COR-L47 (cell line): ENCODE measurements at places on chromosomes 7 and 10.

GRCh38 chr7:44969049-44969700, 9.6 kb downstream of the MYO1G start:
- no peak for DNase-seq

DNA sequence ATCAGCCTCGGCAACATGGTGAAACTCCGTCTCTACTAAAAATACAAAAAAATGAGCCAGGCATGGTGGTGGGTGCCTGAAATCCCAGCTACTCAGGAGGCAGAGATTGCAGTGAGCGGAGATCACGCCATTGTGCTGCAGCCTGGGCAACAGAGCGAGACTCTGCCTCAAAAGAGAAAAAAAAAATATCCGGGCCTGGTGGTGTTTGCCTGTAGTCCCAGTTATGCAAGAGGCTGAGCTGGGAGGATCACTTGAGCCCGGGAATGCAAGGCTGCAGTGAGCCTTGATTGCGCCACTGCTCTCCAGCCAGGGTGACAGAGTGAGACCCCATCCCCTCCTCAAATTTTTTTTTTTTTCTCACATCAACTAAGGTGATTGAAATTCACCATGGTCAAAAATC, 42.8 kb downstream of the CDC123 start:
- no peak for DNase-seq

- DNase-seq: peak; percentile 17
Measured at GRCh38 chr7:140326116-140326928, 72.0 kb downstream of the SLC37A3 start.

- DNase-seq: no peak
Measured at GRCh38 chr7:129851809-129852208, 101.0 kb downstream of the UBE2H start.

GRCh38 chr7:26381476-26382353, 90.1 kb downstream of the SNX10 start:
- no peak for DNase-seq

GRCh38 chr10:89355394-89355931, 22.4 kb upstream of the IFIT1B start:
- DNase-seq: no peak

DNA sequence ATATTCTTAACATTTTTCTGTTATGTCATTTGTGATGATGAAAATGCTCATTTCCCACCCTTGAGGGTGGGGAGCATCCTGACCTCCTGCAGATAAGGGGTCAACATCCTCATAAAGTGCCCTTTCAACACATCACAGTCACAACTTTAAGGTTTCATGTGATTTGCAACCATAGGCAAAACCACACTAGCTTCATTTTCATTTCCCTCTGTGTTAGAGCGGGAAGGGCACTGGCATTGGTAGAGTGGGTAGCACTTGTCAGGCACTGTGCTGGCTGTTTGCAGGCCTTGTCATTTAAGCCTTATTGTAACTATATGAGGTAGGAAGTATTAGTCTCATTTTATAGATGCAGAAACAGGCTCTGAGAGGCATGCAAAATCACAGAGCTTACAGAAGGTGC, 39.8 kb downstream of the PSMC2 start:
- no peak for DNase-seq

DNA sequence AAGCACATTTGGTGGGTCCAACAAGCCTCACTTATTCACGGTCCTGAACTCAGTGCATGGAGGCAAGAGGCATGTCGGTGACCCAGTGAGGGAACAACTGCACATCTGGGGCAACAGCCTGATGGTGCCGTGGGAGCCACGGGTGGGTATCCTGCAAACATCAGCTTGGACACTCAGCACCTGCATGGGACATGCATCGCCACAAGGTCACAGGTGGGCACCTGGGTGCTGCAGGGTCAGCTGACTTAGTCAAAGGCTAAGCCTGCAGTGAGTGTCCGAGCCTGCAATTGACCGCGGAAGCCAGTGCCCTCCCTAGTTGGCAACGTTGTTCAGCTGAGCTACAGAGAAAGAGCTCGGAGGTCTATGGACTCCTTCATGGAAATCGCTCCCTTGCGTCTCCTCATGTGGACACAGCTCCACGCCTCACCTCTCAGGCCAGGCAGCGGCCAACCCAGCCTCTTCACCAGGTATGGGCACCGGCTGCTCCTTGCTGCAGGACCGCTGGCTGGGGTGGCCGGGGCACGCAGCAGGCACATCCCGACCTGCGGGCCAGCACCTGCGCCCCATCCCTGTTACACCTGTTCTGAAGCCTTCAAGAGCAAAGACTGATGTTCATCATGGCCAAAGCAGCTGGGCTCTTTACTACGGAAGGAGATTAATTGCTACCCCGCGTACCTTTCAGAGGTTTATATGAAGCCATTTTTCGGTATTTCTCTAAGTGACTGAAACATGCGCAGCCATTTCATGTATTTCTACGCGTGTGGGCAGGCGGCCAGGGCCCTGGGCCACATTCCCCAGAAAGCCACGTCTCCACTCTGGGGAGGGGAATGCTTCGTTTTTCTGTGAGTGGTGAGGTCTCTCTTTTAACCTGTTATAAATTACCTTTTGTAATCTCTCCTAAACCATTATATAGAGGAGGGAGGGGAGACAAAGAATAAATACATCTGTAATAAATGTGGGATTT, 380.7 kb downstream of the DNAJB6 start:
- no peak for DNase-seq

GRCh38 chr10:62919776-62920175, 103.6 kb upstream of the EGR2 start:
- no peak for DNase-seq

DNA sequence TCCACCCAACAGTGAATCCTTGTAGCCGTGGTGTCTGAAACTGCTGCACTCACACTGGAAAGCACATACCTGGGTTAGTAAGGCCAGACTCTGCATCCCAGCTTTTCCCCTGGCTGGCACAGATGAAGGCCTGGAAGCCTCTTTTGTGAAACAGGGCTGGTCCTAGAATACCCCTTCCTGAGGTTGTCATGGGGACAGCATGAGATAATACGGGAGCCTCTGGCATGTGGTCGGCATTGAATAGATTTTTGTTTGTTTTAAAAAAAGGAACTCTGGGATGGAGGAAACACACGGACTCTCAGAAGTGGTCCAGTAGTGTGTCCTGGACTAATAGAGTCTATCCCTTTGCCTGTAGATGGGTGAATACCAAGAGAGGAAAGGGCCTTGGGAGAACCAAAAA, 129.7 kb downstream of the TMEM178B start:
- DNase-seq: peak; percentile 26

GRCh38 chr7:85890244-85890811, 703.5 kb upstream of the SEMA3D start:
- DNase-seq: peak; percentile 10

DNA sequence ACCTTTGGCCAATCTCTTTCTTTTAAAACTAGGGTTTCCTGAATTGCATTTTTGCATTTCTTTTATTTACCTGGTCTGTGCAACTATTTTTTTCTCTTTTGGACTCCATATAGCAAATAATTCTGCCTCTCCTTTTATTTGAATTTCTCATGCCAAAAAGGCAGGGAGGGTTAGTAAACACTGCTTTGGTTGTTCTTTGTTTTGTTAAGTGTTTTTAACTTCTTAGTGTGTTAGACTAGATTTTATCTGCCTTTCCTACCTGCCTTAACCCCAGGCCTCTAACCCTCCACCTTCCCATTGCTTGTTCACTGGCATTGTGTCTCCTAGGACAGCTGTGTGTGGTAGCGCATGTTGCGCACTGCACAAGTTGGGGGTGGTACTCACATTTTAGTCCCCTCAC, 18.1 kb downstream of the ZMIZ1 start:
- DNase-seq: no peak

DNA sequence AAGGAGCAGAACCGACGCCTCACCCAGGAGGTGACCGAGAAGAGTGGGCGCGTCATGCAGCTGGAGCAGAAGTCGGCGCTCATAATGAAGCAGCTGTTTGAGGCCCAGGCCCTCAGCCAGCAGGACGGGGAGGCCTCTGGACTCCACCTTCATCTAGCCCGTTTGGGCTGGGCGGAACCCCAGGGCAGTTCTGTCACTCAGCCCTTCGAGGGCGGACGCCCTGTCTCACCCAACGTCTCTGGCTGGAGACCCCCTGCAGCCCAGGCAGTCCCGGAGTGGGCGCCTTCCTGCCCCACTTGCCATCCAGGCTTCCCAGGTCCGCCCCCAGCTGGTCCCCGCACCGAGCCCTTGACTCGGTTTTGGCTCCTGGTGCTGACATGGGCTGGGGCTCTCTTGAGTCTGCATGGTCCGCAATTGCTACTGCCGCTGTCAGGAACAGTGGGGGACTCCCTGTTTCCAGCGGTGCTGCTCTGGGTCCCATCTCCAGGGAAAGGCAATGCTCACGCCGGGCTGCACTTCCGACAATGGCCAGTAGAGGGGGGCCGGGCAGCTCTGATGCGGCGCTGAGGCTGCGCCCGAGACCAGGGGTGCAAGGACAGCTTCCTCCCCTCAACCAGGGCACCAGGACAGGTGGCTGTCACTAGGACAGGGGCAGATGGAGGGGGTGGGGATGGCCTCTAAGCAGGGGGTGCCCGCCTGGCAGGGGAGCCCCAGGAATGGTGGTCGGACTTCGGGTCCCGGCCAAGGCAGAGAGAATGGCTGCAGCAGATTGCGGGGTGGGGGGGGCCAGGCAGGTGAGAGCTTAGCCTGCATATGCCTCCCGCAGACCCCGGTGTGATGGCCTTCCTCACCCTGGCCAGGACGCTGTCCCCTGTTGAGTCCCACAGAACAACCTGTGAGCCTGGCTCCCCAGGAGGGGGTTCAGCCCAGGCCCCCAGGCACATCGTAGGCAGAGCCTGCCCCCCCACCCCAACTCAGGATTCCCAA, 71.2 kb upstream of the KCTD7 start:
- DNase-seq: peak; percentile 32

DNA sequence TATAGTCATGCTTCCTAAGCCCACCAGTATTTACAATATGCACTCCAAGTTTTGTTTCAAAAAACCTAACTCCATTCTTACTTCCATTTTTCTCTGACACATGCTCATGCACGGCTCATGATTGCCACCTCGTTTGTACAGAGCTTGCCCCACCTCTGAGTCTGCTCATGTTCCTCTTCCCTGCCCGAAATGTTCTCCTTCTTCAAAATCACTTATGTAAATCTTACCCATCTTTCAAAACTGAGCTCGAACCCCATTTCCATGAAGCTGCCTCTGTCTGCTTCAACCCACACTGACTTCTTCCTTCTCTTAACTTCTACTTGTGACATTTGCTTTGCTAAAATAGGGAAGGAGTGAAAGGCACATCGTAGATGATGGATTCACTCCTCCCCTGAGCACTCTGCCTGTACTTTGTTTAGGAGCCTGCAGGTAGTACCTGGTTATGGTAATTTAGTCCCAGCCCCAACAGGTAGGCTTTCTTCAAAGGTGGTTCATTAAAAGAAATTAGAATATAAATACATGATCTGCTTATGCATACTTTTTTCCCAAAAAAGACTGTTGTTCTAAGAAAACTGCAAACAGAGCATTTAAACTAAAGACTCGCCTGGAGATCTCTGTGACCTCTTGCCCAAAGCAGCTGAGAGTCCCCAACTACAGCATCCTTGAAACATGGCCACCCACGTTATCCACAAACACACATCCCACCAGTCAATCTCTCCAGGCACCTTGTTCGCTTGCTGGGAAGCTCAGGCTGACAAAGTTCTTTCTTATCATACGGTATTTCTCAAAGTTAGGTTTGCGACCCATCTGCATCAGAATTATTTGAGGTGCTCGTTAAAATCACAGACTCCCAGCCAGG, 172.0 kb downstream of the DGKI start:
- no peak for DNase-seq

DNA sequence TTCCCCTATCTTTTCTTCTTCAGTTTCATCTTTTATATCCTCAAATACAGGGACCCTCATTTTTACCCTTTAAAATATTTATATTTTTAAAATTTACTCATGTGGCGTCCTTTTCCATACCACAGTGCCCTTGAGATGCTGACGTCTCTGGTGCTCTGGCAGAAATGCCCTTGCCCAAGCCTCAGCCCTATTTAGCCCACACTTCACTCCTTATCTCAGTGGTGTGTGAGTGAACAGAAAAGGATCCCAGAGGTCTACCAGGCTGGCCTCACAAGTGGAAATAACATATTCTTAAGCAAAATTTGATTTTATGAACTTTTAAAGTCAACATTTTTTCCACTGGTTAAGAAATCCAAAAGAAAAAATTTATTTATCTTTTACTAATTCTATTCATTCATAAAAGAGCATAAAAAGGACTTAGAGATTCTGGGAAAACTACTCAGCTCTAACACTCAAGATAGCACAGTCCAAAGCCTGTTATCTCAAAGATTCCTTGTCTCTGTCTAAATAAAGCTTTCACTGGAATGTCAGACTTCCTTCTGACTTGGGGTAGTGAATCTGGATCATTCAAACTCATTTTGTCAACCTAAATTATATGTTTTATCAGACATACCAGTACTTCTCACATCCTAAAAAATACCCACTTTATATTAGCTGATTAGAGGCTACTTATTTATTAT, at the start of gene NEBL:
TSS of gene NEBL (minus strand) at position 166 of the 680 bp plus-strand sequence. CDS start at position 60, 106 bp downstream.
- no peak for DNase-seq

DNA sequence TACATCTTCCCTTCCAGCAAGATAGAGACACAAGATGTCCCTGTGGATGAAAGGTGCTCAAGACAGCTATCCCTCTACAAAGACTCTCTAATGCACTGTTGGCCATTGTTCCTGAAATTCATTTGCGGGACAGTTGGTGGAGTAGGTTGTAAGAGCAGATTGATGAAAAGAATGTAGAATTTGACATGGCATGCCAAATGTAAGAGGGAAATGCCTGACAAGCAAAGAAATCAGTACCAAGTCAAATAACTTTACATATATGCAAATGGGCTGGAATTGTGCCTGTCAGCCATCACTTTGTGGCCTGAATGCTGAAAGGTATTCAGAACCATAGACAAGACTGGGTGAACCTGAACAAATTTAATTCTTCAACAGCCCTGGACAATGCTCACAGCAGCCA, 120.3 kb upstream of the FAM204A start:
- no peak for DNase-seq

DNA sequence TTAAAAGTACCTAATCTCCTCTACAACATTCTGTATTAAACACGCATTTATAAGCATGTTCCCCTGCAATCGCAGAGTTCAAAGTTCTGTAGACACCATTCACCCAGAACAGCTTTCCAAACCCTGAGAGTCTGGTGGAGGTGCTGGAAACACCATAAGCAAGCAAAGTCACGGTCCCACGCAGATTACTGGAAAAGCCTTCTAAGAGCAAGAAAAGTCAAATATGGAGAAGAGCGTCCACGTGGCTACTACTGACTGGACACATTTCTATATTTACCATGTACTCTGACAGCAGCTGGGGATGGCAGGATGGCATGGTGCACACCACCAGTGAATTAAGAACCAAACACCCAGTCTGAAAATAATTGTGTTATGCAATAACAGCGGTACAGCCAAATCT, 97.7 kb downstream of the PARD3 start:
- DNase-seq: no peak

- DNase-seq: no peak
Measured at GRCh38 chr7:36029853-36030515, 123.1 kb upstream of the EEPD1 start.

- DNase-seq: no peak
Measured at GRCh38 chr7:134448356-134449229, 10.3 kb downstream of the AKR1B1 start.

- DNase-seq: peak; percentile 28
Measured at GRCh38 chr7:136405931-136406777, 429.0 kb upstream of the MTPN start.

- peak; percentile 58 for DNase-seq
Measured at GRCh38 chr7:96085953-96086352, 235.9 kb downstream of the SLC25A13 start.
